ENCODE measurements at places on chromosomes 1 and 21.

DNA sequence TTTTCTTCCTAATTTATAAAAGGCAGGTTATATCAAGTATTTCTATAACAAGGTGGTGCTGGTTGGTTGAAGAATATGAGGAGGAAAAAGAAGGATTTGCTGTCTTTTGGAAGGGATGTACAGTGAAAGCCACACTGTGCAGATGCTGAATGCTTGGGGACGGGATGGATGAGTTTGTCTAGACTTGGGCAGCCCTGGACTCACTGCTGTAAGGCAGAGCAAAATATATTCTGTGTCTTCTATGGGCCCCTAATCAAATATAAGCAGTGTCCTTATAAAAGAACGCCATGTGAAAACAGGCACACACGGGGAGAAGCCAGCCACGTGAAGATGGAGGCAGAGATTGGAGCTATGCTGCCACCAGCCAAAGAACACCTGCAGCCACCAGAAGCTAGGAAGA is 47.4 kb downstream of the PHC2 start:
- no peak for DNase-seq

- no peak for DNase-seq
Observed at GRCh38 chr1:119891386-119891785, 4.9 kb downstream of the ADAM30 start.

DNA sequence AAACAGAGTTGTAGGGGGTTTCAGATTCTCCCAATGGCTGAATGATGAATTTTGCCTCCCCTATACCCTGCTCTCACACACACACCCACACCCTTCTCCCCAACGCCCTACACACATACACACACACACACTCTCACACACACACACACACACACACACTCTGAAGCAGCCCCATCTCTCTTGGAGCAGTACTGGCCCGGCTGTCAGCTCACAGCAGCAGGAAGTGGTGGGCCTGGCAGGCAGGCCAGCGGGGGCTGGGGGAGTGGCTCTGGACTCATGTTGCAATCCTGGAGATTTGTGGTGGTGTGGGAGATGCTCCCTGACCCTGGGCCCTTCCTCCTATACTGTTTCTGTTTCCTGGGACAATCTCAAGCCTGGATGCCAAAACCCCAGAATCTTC is 2.2 kb downstream of the IKBKE start:
- peak; percentile 52 for DNase-seq

DNA sequence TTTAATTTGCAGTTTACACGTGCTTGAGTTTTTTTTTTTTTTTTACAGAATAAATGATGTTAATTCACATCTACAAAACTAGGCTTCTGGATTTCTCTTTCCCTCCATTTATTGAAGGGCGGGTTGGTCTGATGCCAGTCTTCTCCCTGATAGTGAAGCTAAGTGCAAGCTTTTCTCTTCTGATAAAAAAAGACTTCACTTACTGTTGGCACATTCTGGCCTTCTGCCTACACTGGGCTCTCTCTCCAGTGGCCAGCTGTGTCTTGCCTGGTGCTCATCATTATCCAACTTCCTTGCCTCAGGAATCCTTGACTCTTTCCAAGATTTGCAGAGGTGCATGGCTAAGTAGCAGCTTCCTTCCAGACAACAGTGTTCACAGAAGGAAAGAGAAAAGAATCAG is 7.6 kb upstream of the RAP1A start:
- DNase-seq: no peak

DNA sequence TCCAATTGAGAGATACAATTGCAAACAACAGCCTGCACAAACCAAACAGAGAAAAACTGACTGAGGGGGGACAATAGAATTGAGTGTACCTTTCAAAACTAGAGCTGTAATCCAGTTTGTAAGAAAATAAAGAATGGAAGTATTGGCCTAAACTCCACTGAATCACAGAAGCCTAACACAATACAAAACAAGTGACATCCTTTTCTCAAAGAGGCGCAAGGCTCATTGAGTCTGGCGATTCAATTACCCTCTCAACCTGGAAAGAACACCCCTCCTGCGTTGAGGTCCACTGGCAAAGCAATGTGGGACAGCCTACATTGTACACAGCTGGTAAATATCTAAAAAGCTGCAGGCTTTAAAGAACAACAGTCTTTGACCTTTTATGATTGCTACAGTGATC is 182.6 kb downstream of the DPYD start:
- no peak for DNase-seq

GRCh38 chr1:31183927-31184554 is 55.6 kb downstream of the NKAIN1 start:
- peak; percentile 75 for DNase-seq

DNA sequence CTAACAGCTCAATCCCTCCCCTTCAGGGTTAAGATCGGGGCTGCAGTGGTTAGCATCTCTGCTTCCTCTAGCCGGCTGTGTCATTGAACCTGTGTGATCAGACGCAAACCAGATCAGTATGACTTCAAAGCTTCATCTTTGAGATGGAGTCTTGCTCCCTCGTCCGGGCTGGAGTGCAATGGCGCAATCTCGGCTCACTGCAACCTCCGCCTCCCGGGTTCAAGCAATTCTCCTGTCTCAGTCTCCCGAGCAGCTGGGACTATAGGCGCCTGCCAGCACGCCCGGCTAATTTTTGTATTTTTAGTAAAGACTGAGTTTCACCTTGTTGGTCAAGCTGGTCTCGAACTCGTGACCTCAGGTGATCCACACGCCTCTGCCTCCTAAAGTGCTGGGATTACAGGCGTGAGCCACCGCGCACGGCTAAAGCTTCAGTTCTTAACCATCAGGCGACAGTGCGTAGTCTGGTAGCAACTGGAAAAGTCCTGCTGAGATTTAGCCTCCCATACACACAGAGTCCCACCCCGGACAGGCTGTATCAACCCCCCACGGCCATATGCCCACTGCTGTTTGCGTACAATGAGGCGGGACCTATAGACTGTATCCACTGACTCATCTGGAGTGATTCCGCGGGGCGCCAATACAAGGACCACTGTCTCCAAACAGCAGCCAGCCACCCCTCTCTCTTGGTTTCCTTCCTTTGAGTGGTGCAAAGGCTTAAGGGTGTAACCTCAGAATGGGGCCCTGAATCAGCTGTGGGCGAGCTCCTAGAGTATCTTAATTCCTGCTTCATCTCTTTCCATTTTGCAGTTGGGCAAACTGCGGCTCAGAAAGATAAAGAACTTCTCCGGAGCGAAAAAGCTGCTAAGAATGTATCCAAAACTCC is 23.3 kb downstream of the CELA3A start:
- peak; percentile 79 for DNase-seq

DNA sequence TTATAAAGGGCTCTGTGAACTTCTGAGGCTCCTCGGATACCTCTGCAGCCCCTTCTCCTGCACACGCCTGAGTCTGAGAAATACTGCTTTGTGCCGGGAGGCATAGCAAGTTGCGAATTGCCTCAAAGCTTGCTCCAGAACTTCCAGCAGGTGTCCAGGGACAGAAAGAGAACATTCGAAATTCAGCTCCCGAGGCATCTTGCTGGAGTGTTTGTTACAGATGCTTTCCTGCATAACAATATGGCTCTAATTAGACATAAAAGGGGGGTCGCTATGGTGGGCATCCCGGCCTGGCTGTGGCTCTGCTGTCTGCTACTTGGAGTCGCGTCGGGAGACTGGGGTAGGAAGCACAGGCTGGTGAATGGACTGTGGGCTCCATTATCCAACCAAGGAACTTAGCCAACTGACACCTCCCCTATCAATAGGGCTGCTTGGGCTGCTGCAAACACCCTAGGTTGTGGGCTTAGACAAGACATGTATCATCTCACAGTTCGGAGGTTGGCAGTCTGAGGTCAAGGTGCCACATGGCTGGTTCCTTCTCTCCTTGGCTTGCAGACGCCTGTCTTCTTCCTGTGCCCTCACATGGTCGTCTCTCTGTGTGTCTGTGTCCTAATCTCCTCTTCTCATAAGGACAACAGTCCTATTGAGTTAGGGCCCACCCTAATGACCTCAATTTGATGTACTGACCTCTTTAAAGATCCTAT is 607.0 kb downstream of the NPHP4 start:
- no peak for DNase-seq

DNA sequence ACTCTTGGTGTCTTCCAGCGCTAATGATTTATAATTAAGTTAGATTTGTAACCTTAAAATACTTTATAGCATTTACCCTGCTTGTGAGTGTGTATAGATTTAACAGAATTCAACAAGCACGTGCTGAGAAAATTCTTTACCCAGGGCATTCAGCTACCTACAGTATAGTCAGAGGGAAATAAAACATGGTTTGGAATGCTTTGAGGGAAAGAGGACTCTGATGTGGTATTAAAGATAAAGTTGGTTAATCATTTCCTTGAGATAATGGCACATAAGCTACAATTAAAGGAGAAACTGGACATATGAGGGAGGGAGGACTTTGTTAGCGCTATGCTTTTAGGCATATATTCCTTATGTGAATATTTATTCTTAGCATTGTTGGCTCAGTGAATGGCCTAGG is 26.4 kb upstream of the IL12RB2 start:
- no peak for DNase-seq

GRCh38 chr1:18884419-18884717 is 18.0 kb downstream of the ALDH4A1 start:
- DNase-seq: no peak

DNA sequence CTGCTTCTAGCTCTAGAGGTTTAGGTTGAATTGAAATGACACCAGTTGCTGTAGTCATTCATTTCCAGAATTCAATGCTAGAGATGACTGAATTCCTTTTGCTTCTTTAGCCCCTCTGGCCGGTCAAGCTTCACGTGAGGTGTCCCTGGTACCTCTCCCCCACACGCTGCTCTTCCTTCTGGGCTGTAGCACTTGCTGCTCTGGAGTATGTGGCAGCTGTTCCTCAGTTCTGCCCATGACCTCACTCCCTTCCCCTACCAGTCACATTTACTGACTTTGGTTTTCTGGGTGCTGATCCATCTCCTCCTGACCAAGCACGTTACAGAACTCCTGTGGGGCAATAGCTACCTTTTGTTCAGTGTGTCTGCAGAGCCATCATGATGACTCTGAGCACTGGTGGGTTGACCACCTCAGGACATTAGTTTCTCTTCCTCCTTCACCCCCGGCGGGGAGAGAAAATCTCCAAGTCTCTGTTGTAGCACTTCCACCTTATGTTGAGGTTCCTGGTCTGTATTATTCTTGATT is 128.1 kb downstream of the HHAT start:
- DNase-seq: no peak

- DNase-seq: no peak
Observed at GRCh38 chr1:174777262-174777661, 222.5 kb upstream of the CACYBP start.

GRCh38 chr1:10667861-10668761 is 128.3 kb downstream of the CASZ1 start:
- DNase-seq: no peak

GRCh38 chr1:202005958-202006357 is 4.4 kb upstream of the ELF3 start:
- no peak for DNase-seq
